DMS79 (cell line): ENCODE measurements at places on chromosomes 2 and 18.

DNA sequence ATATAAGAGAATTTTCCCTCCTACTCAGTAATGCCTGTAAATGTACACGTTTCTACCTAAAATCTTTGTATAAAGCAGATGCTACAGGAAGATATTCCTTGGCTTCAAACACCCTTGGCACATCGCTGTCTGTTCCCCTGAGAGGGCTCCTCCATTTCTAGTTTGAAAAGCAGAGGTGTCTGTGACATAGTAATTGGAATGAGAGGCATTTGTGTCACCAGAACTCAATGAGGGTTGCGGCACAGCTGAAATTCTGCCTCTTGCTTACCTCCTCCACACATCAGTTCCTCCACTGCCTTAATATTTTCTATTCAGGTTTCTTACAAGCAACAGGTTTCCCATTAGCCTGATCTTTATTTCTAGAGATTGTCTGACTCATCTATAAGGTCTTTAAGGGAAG is 359.9 kb upstream of the DCC start:
- DNase-seq = no peak

- DNase-seq = no peak
Measured at GRCh38 chr2:75801234-75801982, 90.7 kb upstream of the GCFC2 start.

DNA sequence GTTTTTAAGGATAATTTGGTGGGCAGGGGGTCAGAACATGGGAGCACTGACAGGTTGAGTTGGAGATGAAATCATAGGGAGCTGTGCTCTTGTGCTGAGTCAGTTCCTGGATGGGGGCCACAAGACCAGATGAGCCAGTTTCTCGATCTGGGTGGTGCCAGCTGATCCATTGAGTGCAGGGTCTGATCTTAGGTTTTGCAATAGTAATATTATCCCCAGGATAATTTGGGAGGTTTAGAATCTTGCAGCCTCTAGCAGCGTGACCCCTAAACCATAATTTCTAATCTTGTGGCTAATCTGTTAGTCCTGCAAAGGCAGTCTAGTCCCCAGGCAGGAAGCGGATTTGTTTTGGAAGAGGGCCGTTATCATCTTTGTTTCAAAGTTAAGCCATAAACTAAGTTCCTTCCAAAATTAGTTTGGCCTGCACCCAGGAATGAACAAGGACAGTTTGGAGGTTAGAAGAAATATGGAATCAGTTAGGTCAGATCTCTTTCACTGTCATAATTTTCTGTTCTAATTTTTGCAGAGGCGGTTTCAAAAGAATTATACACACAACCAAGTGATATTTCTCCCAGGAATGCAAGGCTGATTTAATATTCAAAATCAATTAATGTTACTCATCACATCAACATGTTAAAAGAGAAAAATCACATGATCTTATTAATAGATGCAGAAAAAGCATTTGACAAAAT is 23.0 kb downstream of the DBI start:
- no peak for DNase-seq

GRCh38 chr18:9232977-9233376 is 96.4 kb downstream of the ANKRD12 start:
- DNase-seq = no peak

- no peak for DNase-seq
Measured at GRCh38 chr2:121415727-121416126, 115.0 kb upstream of the RNU4ATAC start.
